ENCODE measurements at places on chromosomes 13 and 19.

DNA sequence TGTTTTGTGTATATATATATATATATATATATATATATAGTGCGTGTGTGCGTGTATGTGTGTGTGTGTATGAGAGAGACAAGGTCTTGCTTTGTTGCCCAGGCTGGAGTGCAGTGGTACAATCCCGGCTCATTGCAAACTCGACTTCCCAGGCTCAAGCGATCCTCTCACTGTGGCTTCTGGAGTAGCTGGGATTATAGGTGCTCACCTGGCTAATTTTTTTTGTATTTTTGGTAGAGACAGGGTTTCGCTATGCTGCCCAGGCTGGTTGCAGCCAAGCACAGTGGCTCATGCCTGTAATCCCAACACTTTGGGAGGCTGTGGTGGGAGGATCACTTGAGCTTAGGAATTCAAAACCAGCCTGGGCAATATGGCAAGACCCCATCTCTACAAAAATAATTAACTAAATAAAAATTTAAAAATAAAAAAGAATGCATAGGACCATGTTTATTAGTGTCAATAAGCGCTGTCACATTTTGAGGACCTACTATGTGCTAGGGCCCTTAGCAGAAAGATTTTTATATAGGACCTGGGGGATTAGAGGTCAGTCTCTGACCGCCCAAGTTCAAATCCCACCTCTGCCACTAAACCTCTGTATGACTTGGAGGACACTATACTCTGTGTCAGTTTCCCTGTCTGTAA is 1.8 kb downstream of the PVR start:
- no peak for DNase-seq

GRCh38 chr13:110133425-110134235 is 173.3 kb downstream of the COL4A1 start:
- DNase-seq: no peak

GRCh38 chr13:36919833-36920615 is at the start of gene SMAD9:
TSS of gene SMAD9 (minus strand) at chr13:36920238. CDS start at chr13:36879689, 40,549 bp downstream.
- DNase-seq: no peak

DNA sequence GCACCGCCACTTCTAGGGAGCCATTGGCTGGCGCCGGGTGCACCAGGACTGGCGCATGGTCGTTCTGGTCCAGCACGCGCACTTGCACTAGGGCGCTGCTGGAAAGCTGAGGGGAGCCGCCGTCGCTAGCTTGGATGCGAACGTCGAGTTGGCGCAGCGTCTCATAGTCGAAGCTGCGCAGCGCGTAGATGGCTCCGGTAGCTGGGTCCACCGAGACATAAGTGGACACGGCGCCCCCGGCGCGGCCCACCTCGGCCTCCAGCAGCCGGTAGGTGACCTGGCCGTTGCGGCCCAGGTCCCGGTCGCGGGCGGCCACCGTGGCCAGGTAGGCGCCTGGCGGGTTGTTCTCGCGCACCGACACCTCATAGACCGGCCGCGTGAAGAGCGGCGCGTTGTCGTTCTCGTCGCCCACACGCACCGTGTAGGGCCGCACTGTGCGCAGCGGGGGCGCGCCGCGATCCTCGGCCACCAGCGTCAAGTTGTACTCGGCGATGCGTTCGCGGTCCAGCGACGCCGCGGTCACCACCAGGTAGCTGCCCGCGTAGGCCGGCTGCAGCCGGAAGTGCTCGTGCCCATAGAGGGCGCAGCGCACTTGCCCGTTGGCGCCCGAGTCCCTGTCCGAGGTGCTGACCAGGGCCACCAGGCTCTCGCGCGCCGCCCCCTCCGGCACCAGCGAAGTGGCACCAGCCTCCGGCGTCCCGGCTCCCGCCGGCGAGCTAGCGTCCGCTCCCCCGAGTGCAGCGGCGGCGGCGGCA is 1.7 kb downstream of the PCDH8 start:
- DNase-seq: no peak

GRCh38 chr13:49908637-49909036 is 27.5 kb downstream of the SPRYD7 start:
- DNase-seq: no peak

DNA sequence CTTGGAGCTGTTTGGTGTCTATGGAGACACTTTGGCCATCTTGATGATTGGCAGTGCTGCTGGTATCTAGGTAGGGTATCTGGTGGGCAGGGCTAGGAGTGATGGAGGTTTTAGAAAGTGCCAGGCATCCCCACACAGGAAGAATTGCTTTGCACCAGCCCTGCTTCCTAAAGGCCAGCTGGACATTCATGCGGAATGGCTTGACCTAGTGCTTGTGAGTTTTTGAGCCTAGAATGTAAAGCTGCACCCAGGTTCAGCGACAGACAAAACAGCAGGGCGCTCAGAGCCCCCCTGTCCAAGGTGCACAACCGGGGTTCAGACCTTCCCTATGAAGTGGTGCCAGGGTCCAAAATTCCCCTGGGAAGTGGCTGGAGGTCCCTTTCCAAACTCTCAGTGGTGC is 93.1 kb downstream of the ING1 start:
- DNase-seq: no peak

- DNase-seq: no peak
These were observed 46.3 kb downstream of the SIPA1L3 start for GRCh38 chr19:37953171-37953917.

DNA sequence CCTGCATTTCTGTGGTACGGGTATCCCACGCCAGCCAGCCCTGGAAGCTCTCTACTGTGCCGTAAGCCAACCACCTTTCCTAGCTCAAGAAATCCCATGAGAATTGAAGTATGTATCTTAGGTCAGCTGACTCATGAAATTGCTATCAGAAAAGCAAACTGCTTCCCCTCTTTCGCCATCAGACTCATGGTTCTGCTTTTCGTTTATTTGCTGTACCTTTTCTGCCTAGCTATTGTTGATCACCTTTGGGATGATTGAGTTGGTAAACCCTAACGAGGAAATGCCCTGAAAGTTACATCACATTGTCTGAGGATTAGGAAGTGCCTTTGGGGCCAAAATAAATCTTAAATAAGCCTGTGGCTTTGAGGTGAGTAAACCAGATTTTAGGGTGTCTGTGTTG is at the start of gene ADGRE3:
Gene ADGRE3 (minus strand): TSS at position 81 of the 400 bp plus-strand sequence. CDS start 74 bp downstream, at position 7.
- no peak for DNase-seq

GRCh38 chr13:39825886-39826285 is 170.4 kb downstream of the COG6 start:
- no peak for DNase-seq

DNA sequence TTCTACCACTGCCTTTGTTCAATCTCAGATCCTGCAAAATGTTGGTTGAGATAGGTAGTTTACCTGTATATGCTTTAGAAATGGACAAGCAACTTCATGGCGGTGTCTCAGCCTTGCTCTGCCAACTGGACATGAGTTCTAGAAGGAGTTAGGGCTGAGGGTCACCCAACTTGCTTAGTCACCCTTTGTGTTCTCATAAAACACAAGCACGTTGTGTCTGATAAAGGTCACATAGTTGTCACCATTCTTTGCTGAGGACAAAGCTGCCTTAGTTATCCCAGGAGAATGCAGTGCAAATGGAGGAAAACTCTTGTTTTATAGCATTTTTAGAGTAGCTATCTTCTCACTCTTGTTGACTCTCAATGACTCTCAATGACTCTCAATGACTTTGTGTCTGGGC is 218.4 kb upstream of the TMTC4 start:
- no peak for DNase-seq

GRCh38 chr13:98537740-98538139 is 39.2 kb downstream of the STK24 start:
- no peak for DNase-seq

DNA sequence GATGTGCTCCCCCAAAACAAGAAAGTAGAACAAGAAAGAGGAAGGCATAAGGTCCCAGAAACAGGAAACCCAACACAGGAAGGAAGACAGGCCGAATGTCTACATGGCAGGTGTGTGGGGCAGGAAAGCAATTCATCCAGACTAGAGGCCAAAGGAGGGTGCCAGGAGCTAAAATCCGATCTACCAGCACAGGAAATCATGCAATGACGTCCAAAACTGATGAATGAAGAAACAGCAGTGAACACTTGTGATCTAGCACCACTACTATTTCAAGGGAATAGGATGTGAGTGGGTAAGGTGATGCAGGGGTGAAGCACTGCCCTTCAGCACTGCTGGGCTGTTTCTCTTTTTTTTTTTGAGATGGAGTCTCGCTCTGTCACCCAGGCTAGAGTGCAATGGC is 59.1 kb downstream of the DOCK9 start:
- no peak for DNase-seq

DNA sequence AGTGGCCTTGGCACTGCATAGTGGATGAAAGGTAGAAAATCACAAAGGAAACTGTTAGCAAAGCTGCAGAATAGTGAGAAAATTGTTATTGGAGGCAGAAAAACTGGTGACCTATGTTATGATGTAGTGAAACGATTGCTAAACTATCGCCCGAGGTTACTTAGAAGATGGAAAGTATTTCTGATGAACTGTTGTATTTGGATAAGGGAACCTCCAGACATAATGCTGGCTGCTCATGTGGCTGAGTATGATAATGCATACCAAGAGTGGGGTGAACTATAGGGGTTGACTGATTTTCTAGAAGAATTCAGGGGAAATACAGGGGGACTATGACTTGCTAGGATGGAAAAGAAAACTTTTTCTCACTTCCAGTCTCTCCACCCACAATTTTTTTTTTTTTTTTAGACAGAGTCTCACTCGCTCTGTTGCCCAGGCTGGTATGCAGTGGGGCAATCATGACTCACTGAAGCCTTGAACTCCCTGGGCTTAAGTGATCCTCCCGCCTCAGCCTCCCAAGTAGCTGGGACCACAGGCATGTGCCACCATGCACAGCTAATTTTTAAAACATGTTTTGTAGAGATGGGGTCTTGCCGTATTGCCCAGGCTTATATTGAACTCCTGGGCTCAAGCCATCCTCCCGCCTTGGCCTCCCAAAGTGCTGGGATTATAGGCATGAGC is 4.4 kb upstream of the EID2 start:
- DNase-seq: no peak

GRCh38 chr19:41548954-41549688 is 26.8 kb upstream of the CEACAM21 start:
- no peak for DNase-seq

DNA sequence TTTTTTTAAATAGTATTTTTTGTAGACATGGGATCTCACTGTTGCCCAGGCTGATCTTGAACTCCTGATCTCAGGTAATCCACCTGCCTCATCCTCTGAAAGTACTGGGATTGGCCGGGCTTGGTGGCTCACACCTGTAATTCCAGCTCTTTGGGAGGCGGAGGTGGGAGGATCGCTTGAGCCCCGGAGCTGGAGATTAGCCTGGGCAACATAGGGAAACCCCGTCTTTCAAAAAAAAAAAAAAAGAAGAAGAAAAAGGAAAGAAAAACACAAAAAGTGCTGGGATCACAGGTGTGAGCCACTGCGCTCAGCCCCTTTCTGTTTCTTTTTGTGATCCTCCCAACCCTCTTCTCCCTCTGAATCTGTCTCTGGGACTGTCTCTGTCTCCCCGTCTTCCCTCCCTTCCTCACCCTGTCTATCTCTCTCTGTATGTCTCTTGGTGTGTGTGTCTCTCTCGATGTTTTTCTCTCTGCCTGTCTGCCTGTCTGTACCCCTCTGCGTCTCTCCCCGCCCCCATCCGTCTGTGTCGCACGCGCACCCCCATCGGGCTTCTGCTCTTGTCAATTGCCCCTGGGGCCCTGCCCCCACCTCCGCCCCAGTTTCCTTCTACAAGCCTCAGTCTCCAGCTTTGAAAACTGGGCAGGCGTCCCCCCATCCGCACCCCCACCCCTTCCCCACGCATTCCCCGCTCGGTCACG is 540 bp upstream of the ZFP36 start:
- no peak for DNase-seq

DNA sequence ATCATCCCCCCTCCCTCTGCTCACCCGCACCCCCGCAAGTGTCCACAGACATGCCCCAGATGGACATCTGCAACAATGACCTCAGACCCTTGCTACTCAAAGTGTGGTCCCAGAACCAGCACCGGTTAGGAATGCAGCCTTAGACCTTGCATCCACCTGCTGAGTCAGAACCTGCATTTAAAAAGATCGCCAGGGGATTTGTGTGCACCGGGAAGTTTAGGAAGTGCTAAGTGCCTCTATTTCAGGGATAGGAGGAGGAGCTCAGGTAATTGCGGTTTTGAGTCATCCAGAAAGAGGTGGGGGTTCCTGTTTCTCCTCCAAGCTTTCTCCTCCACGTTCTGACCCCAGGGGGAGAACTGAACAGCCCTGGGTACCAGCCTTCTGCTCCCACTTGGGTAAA is 46.2 kb downstream of the CACNA1A start:
- DNase-seq: no peak

GRCh38 chr13:97280478-97280877 is 58.3 kb downstream of the MBNL2 start:
- no peak for DNase-seq

- no peak for DNase-seq
These were observed 1.3 kb downstream of the NECTIN2 start for GRCh38 chr19:44847144-44848035.

GRCh38 chr13:47603365-47603764 is 397.7 kb downstream of the SUCLA2 start:
- DNase-seq: no peak

- no peak for DNase-seq
These were observed 60.7 kb downstream of the KCNC3 start for GRCh38 chr19:50268501-50268900.

- DNase-seq: no peak
These were observed 40.2 kb downstream of the SMIM24 start for GRCh38 chr19:3440082-3440481.

GRCh38 chr13:113109151-113110047 is 3.8 kb downstream of the F7 start:
- DNase-seq: no peak

DNA sequence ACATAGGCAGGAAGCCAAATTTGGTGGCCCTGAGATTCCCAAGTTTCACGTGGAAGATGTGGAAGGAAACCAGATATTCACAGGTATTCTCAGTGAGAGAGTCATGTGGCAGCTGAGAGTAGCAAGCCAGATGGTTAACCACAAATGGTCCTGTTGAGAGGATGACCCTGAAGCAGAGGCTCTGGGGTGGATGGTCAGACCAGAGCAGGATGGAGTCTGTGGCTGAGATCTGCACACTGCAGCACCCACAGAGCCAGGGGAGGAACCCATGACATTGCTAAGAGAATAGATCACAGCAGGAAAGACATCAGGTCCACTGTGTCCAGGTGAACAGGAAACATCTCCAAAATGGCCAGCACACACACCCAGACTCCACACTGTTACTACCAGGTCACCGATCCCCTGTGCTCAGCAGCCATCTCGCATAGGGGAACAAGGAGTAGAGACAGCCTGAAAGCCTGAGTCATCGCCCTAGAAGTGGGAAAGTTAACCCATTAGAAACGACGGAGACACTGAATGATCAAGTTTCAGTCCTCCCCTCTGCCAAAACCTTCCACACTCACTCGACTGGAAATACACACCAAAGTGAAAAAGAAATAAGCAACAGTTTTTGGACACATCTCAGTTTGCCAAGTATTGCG is 160.0 kb downstream of the RBM26 start:
- no peak for DNase-seq

- no peak for DNase-seq
These were observed 29.8 kb upstream of the GRTP1 start for GRCh38 chr13:113393563-113394338.

GRCh38 chr13:49341941-49342340 is 94.2 kb downstream of the CDADC1 start:
- DNase-seq: no peak

GRCh38 chr13:80817979-80818378 is 477.1 kb upstream of the SPRY2 start:
- DNase-seq: no peak

GRCh38 chr13:79614250-79614918 is 133.4 kb downstream of the NDFIP2 start:
- DNase-seq: no peak

- no peak for DNase-seq
These were observed 867.1 kb downstream of the UQCRFS1 start for GRCh38 chr19:28345811-28346210.

All from kidney epithelial cell (primary cell).